ENCODE measurements at places on chromosomes 11 and 22.

- DNase-seq, result peak; percentile 33
Measured at GRCh38 chr11:15967966-15968365, 388.4 kb downstream of the SOX6 start.

GRCh38 chr22:30435674-30436126, 10.1 kb downstream of the MTFP1 start:
- peak; percentile 52 for DNase-seq

DNA sequence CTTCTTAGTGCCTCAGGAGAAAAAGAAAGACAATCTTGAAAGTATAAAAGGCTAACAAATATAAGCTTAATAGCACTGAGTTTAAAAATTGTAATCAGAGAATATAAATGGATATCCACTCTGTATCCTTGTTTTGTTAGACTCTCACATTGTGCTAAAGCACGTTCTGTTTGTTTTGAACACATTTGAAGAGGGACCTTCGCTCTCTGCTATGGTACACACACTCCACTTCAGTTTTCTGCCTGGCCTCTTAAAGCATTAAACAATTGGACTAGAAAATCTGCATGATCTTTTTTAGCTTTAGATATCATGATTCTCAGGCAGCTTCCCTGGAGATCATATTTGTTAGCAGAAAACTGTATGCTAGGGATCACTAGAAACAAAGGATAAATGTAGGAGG, 40.3 kb upstream of the PGR start:
- DNase-seq, result no peak

- no peak for DNase-seq
Measured at GRCh38 chr11:56950510-56950909, 38.2 kb upstream of the OR5AK2 start.

DNA sequence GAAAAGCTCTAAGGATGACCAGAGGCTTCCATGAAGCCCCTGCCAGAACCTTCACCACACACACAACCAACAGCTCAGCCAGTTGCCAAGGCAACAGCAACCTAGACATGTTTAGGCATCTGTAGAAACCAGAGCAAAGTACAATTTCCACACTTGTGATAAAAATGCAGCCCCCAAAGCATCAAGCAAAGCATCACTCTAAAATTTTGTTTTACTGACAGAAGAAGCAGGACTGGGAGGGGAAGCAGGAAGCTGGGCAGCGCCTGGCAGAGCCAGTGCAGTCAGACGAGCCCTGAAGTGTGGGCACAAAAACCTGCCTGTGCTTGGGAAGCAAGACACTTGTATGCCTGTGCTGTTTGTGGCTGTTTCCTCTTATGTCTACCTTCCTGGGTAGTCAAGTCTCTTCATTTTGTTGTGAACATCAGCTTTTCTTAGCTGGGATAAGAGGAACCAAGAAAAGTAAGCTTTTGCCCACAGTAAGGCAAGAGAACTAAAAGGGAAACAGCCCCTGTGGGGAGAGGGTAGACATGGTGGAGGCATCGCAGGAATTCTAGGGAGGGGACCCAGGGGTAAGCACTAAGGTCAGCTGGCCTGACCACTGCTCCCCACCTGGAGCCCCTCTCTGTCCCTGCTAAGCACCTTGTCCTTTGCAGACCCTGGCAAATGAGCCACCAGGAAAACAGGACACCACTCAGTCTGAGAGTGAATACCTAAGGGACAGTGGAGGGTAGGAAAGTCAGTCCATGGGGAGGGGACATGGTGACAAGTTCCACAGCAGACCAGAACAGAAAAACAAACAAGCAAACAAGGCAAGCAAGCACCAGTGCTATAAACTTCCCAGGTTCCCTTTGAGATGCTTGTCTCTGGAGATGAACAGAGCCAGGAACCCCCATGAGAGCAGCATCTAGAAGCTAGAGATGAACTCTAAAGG, 13.4 kb downstream of the PACSIN2 start:
- no peak for DNase-seq

DNA sequence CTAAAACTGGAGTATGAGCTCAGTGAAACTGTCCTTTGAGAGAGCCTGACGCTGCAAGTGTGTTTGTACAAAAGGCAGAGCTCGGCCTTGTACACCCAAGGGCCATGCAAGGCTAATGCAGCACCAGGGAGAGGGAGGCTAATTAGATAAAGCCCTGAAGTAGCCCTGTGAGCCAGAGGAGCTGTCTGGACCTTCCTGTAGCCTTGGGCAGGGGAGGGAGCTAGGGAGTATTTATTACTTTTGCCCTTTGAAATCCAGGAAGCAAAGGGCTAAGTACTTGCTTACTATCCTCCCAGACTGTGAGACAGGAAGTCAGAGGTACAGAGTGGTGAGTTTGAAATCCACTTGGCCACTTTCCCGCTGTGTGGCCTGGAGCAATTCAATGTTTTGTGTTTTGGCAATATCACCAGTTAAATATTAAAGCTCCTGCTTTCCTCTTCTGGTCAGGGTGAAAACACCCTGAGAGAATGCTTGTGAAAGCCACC, 10.2 kb upstream of the LDHA start:
- DNase-seq, result peak; percentile 54

GRCh38 chr11:62146476-62147200, 22.8 kb downstream of the INCENP start:
- no peak for DNase-seq

DNA sequence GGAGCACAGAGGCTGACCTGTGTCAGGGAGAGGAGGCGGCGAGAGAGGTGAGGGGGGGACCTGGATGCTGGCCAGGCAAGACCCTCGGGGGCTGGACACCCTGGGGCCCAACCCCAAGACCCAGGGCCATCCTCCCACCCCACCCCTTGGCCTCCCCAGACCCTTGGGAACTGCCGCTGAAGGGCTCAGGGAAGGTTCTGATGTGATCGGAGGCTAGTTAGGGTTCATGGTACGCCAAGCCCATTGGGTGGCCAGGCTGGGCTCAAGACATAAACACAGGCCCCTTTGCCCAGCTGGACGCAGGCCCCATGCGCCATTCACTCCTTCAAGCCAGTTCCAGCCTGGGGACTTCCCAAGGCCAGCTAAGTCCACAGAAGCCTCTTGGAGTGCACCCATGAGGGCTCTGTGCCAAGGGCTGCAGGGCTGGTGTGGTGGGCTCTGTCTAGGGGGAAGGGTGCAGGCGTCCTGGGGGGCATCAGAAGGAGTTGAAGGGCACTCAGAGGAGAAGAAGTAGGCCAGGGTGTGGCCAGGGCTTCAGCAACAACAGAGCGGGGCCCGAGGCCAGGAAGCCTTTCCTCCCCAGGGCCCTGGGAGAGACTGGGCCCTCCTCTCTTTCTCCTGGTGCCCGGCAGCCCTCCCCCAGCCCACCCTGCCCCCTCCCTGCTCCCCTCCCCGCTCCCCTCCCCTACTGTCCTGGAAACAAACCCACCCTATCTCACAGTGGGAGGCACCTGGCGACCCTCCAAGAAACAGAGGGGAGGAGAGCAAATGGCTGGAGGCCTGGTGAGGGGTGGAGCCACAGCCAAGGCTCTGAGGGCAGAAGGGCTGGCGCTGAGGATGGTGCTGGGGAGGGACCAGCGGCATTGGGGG, 12.9 kb downstream of the TSPAN32 start:
- DNase-seq, result no peak

DNA sequence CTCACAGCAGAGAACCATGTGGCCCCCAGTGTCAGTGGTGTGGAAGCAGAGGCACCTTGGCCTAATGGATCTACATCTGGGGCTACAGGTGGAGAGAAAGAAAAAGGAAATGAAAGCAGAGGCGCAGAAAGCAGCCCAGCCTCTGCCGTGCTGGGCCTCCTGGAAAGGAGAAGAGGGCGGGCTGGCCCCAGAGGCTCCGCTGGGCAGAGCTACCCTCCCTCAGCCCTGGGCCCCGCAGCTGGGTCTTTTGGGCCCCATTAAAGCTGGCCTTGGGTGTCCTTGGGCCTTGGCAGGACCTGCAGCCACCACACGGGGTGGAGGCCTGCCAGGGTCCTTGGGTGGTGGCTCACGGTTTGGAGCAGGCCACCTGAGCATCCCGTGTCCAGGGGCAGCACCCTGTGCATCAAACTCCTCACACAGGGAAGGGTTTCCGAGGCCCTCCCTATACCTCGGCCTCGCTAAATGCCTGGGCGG, 31.6 kb upstream of the GAL start:
- DNase-seq, result no peak

All from NCI-H460 (cell line).